ENCODE measurements at places on chromosomes 7 and 10.

- DNase-seq, result peak; percentile 74
Observed at GRCh38 chr10:30529373-30529998, 95.5 kb downstream of the MAP3K8 start.

GRCh38 chr7:108156897-108157605 lies 26.9 kb upstream of the LAMB4 start:
- DNase-seq, result no peak

GRCh38 chr10:12787297-12787696 lies 214.2 kb downstream of the CCDC3 start:
- no peak for DNase-seq

DNA sequence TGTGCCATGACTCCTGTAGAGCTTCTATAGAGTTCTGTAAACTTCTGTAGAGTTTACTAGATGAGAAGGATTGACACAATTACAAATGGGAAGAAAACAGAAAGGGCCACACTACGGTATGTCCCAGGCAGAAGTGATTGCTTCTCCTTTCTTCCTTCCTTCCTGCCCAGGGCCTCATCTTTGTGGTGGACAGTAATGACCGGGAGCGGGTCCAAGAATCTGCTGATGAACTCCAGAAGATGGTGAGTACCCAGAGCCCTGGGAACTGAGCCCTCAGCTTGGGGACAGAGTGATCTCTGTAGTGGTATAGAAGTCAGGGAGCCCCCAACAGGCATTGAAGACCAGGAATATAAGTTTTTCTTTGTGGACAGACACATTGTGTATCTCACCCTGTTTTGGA lies 1.7 kb downstream of the ARF5 start:
- no peak for DNase-seq

DNA sequence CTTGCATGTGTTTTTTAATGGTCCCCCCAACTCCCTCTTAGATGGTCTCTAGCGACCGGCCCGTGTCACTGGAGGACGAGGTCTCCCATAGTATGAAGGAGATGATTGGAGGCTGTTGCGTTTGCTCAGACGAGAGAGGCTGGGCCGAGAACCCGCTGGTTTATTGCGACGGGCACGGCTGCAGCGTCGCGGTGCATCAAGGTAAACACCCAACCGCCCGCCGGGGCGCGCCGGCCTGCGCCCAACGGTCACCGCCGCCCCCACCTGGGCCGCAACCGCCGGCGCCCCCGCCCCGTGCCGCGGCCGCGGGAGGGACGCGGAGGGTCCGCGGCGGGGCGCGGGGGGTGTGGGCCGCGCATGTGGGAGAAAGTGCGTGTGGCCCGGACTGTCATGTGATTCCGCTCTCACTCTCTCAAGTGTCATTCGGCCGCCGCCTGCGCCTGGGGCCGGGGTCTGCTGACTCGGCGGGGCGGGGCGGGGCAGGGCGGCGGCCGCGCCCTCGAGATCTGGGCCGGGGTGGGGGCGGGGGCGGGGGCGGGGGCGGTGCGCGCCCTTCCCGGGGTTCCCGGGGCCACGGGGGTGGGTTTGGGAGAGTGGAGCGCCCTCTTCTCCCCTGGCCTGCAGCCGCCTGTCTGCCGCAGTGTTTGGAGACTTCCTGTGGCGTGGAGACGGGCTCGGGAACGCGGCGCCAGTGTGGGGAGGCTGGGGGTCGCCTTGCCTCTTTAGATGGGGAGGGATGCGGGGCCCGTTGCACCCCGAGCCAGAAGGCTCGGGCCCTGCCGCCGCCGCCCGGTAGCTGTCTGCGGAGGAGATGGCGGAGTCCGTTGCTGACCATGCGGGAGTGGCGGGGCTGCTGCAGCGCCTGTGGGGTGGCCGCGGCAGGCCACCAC lies 817 bp downstream of the MLLT10 start:
- DNase-seq, result peak; percentile 43

DNA sequence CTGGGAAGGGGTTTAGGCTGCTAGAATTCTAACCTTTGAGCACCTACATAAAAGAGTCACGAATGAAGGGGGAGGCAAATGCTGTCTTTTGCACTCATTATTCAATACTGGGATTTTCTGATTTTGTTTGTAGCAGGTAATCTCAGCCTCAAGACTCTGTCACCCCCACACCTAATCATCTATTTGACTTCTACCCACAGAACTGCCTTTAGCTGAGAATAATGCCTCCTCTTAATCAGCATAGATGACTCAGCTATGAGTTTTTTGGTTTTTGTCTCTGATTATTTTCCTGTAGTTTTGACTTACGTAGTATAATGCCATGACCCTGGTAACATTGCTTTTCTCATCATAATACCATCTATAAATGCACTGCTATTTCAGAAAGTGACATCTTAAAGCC lies 42.7 kb upstream of the CACNB2 start:
- no peak for DNase-seq

GRCh38 chr10:66862687-66863258 lies 63.1 kb upstream of the LRRTM3 start:
- no peak for DNase-seq

GRCh38 chr10:86177537-86178155 lies 188.9 kb downstream of the GRID1 start:
- no peak for DNase-seq

- no peak for DNase-seq
Observed at GRCh38 chr10:27611744-27612550, 107.8 kb downstream of the RAB18 start.

GRCh38 chr7:112510743-112511110 lies 29.9 kb downstream of the LSMEM1 start:
- no peak for DNase-seq

DNA sequence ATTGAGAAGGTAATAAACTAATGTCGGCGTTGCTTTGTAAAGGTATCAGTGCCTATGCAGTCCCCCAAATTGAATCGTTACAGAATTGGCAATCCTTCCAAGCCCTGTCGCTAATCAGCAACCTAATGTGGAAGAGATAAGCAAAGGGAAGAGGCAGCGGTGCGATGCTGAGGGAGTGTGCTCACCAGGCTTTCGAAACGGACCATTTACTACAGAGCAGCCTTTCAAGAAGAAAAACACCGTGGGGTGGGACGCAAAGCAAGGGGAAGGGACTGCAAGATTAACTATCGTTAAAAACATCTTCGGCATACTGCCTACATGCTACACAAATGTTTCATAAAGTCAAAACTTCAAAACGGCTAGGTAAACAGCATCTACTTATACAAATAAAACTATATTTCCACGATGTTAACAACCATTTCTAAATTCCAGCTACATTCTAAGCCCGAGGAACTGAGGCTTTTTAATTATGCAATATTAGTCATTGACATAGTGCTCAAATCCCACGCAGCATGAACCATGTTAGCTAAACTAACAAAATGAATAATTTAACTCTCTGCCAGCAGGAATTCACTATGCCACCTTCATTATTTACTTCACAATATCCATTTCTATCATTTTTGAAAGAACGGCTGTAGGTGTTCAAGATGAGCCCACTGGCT lies 85.2 kb downstream of the CHCHD3 start:
- DNase-seq, result no peak

- DNase-seq, result no peak
Observed at GRCh38 chr7:69656890-69657289, 58.6 kb downstream of the AUTS2 start.

- no peak for DNase-seq
Observed at GRCh38 chr7:91164506-91164905, 99.7 kb upstream of the FZD1 start.

GRCh38 chr10:59255463-59255862 lies 79.0 kb downstream of the PHYHIPL start:
- DNase-seq, result no peak

Measured in CD4-positive, alpha-beta T cell treated with Interleukin-15 for 4 hours (primary cell).